ENCODE measurements at places on chromosomes 6 and 20. TPM values are rescaled to one million over a fixed set of nuclear protein-coding genes. Genes with fewer than 3 reads are reported as not detected.

The WFDC6 gene
- polyA plus RNA-seq = not detected

The SLC12A5 gene
- polyA plus RNA-seq = 3.2 TPM

The OTOR gene
- not detected for polyA plus RNA-seq

The SLC17A5 gene
- polyA plus RNA-seq = 17.7 TPM

The TDRD6 gene
- polyA plus RNA-seq = 5.4 TPM

The CPXM1 gene
- polyA plus RNA-seq = 306 TPM

The TFAP2D gene
- polyA plus RNA-seq = not detected

The TUBB2B gene
- polyA plus RNA-seq = 121 TPM

The TREML1 gene
- 0.96 TPM for polyA plus RNA-seq

The GID8 gene
- polyA plus RNA-seq = 50.9 TPM

The CDH4 gene
- polyA plus RNA-seq = 5.6 TPM

The FBXO30 gene
- polyA plus RNA-seq = 12.6 TPM

The COL9A3 gene
- polyA plus RNA-seq = 26.7 TPM

The TRIM15 gene
- polyA plus RNA-seq = 0.16 TPM

The MPIG6B gene
- polyA plus RNA-seq = 0.72 TPM

The MCHR2 gene
- polyA plus RNA-seq = not detected

The MICB gene
- 1.2 TPM for polyA plus RNA-seq

The GSTA2 gene
- 0.20 TPM for polyA plus RNA-seq

The HLA-DRB5 gene
- 12.2 TPM for polyA plus RNA-seq

The ZNF165 gene
- polyA plus RNA-seq = 5.0 TPM

The TRIM38 gene
- polyA plus RNA-seq = 8.9 TPM

The CD93 gene
- 40.9 TPM for polyA plus RNA-seq

The POU3F2 gene
- polyA plus RNA-seq = 0.13 TPM

The ERMARD gene
- 36.1 TPM for polyA plus RNA-seq

The DAAM2 gene
- 29.0 TPM for polyA plus RNA-seq

The NFATC2 gene
- polyA plus RNA-seq = 1.4 TPM

The HACE1 gene
- 26.0 TPM for polyA plus RNA-seq

The ULBP3 gene
- polyA plus RNA-seq = 8.1 TPM

The ACSS1 gene
- 30.7 TPM for polyA plus RNA-seq

The MUC22 gene
- not detected for polyA plus RNA-seq

The WFDC10B gene
- not detected for polyA plus RNA-seq

The FILIP1 gene
- 3.2 TPM for polyA plus RNA-seq

The PTGIS gene
- 32.1 TPM for polyA plus RNA-seq

The SERPINB6 gene
- 85.8 TPM for polyA plus RNA-seq

The CYP21A2 gene
- polyA plus RNA-seq = 0.61 TPM

The DEFB125 gene
- polyA plus RNA-seq = not detected

The PSORS1C2 gene
- polyA plus RNA-seq = not detected

The GTF3C6 gene
- polyA plus RNA-seq = 107 TPM

The PRDM1 gene
- polyA plus RNA-seq = 1.8 TPM

The RHAG gene
- 0.47 TPM for polyA plus RNA-seq

The SIGLEC1 gene
- 1.2 TPM for polyA plus RNA-seq

The DEFB110 gene
- polyA plus RNA-seq = not detected

The ACOT8 gene
- polyA plus RNA-seq = 28.0 TPM

The C6orf62 gene
- polyA plus RNA-seq = 148 TPM

The NOL7 gene
- polyA plus RNA-seq = 91.0 TPM

The SEC63 gene
- 122 TPM for polyA plus RNA-seq

The LAMA2 gene
- 48.3 TPM for polyA plus RNA-seq

The BPIFB1 gene
- polyA plus RNA-seq = not detected

The KPNA5 gene
- polyA plus RNA-seq = 20.2 TPM
